ENCODE measurements at places on chromosomes 6 and 20.

DNA sequence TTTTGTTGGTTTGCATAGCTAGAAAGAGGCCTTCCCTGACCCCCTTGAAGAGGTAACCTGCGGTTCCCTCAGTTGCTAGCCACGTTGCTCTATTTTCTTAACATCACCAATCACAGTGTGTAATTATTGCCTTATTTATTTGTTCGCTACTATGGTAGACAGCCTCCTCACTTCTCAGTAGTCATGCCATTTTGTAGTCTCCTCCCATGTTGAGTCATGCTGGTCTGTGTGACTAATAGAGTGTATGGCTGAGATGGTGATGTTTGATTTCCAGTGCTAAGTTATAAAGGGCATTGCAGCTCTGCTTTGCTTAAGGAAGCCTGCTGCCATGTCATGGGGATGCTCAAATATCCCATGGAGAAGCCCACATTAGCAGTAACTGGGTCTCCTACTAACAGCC is 236.6 kb upstream of the CHD6 start:
- DNase-seq: no peak

- DNase-seq: no peak
Observed at GRCh38 chr6:20340068-20340848, 61.4 kb upstream of the E2F3 start.

- no peak for DNase-seq
Observed at GRCh38 chr6:14743474-14744211, 502.2 kb upstream of the JARID2 start.

- DNase-seq: no peak
Observed at GRCh38 chr6:33018904-33019303, 9.5 kb upstream of the HLA-DOA start.

DNA sequence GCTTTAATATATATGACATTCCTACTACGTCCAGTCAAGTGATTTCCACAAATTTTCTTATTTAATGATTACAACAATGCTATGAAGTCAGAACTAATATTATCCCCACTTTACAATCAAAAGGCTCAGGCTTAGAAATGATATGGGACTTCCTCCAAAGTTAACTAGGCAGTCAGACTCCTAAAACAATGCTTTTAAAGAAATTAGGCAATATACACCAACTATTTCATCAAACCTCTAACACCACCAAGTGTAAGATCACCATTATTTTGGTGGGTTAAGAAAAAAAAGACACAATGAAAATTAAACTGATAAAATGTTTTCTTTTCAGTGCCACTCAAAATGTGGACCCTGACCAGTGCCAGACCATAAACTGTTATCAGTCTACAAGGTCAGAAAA is 256.1 kb upstream of the RUNX2 start:
- DNase-seq: no peak

DNA sequence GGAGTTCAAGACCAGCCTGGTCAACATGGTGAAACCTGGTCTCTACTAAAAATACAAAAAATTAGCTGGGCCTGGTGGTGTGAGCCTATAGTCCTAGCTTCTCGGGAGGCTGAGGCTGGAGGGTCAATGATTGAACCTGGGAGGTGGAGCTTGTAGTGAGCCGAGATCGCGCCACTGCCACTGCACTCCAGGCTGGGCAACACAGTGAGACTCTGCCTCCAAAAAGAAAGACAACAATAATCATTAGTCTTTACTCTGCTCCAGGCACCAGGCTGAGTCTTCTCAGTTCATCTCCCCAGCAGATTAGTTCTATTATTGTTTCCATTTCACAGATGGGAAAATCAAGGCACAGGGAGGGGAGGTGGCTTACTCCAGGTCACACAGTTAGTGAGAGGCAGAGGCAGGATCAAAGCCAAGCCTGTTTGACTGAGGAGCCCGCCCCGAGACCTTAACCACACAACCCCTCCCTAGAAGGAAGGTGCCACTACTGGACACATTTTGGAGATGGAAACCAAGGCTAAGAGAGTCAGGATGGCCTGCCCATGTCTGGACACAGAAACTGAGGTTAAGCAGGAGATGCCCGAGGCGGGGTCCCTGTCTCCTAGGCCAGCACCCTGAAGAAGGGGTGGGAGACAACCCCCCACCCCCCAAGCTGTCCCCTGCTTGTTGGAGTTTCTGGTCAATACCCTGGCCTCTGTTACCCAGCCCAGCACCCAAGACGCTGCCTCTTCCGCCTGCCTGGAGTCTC is 75.8 kb downstream of the CEBPB start:
- DNase-seq: no peak

- no peak for DNase-seq
Observed at GRCh38 chr20:36311141-36311853, 5.2 kb downstream of the DLGAP4 start.

DNA sequence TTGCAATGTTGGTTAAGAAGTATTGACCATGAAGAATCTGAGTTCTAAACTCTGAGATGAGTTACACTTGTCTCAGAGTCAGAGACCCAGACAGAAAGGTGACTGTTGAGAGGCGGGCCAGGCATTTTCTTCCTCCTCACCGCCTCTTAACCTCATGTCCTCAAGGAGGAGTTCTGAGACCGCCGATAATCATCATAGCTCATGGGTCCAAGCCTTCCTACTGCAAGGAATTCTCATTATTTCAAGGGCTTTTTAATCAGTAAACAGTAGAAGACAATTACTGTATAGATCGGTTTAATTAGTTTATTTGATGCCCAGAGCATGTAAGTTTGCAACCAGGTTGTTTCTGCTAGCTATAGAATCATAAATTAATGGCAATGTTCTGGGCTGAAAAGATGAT is 382.4 kb upstream of the MMS22L start:
- DNase-seq: no peak

- DNase-seq: no peak
Observed at GRCh38 chr6:85580118-85580877, 13.4 kb downstream of the SNX14 start.

All from right forelimb (tissue), 1 donor.